ENCODE measurements at places on chromosomes 12 and 14.

DNA sequence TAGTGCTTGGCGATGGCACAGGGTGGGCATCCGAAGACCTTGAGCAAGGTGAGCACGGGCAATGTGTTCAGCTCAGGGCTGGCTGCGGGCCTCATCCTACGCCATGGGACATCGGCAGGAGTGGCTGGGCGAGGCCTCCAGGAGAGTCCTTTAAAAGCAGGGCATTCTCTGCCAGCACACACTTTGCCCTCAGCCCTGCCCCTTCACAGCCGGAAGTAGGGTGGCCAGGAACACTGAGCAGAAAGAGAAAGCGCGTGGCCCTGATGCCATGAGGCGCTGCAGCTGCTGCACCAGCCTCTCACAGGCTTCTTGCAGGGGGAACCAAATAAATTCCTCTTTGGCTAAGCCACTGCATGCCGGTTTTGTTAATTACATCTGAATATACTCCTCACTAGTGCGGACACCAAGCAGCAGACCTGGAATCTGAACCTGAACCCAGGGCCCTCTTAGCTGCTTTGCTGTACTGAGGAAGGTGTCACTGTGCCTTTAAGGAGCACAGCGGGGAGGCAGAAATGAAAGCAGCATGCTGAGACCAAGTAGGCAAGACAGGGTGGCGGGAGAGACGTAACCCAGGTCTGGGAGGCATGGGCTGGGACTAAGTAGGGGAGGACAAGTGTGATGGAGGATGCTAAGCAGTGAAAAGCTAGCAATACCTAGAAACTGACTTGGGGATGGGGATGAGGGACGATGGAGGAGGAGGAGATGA lies 155.2 kb downstream of the TTC7B start:
- DNase-seq, result no peak

- peak; percentile 12 for DNase-seq
Measured at GRCh38 chr12:58030566-58031279, 89.4 kb downstream of the ATP23 start.

DNA sequence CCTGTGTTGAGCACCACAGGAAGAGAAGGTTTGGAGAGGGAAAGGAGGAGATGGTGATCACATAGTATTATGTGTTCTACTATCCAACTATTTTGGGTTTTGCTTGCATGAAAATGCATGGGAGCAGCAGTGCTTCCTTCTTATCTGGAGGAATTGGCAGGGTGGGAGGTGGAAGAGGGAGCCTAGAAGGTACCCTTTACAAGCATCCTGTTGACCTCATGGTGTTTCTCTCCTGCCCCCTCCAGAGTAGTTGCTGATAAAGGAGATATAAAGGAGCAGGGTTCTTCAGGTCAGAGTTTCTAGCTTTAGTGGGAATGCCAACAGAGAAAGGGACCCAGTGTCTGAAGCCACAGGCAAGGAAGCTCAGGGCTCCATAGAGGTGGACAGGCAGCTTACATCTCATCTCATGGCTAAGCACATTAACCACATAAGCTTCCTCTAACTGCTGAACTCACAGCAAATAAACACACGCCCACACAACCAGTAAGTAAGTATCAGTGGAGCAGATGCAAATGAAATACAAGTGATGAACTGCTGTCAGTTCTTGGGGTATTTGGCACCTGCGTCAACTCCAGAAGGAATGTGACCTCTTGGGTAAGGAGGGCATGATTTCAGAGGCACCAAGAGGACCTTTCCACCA lies 174.2 kb upstream of the SLC38A2 start:
- DNase-seq, result peak; percentile 61

- DNase-seq, result no peak
Measured at GRCh38 chr12:107144990-107145389, 51.6 kb upstream of the CRY1 start.

GRCh38 chr12:116971222-116971621 lies 60.5 kb downstream of the FBXW8 start:
- DNase-seq, result no peak

DNA sequence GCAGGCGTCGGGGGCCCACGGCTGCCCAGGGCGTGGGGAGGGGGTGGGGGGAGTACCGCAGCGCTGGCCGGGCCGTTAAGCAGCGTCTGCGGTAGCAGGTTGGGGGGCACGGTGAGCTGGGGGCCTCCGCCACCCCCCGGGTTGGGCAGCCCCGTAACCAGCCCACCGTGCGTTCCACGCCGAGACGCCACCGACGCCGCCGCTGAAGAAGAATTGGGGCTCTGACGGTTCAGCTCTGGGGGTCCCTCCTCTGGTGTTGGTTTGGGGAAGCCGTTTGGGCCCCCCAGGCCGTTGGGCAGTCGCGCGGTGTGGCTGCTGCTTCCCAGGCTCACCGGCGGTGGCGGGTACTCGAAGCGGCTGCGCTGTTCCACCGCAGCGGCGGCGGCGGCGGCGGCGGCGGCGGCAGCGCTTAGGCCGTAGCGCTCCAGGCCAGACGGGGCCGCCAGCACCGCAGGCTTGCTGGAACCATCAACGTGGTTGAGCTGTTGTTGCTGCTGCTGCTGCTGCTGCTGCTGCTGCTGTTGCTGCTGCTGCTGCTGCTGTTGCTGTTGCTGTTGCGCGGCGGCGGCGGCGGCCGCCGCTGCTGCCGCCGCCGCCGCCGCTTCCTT lies 1.5 kb downstream of the IRF2BPL start:
- DNase-seq, result peak; percentile 62

DNA sequence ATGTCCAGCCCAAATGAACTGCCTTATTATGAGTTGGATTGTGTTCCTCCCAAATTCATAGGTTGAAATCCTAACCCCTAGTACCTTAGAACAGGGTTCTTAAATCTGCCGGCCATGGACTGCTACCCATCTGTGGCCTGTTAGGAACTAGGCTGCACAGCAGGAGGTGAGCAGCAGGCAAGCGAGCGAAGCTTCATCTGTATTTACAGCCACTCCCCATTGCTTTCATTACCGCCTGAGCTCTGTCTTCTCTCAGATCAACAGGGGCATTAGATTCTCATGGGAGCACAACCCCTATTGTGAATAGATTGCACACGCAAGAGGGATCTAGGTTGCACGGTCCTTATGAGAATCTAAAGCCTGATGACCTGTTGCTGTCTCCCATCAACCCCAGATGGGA lies 9.8 kb upstream of the EML5 start:
- DNase-seq, result no peak

DNA sequence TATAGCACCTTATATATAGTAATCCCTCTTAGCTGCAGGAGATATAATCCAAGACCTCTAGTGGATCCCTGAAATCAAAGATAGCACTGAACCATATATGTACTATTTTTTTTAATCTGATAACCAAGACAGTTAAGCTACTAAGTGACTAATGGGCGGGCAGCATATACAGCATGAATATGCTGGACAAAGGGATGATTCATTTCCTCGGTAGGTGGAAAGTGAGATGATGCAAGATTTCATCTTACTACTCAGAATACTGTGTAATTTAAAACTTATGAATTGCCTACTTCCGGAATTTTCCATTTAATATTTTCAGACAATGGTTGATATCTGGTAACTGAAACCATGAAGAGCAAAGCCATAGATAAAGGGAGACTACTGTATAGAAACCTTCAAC lies 36.2 kb downstream of the PRMT8 start:
- DNase-seq, result peak; percentile 94

GRCh38 chr12:44403185-44403584 lies 472.9 kb downstream of the NELL2 start:
- no peak for DNase-seq

GRCh38 chr14:50931559-50931958 lies 12.7 kb downstream of the PYGL start:
- DNase-seq, result no peak

GRCh38 chr14:30558362-30558674 lies 640 bp upstream of the G2E3 start:
- DNase-seq, result no peak

- no peak for DNase-seq
Measured at GRCh38 chr12:44647917-44648690, 228.0 kb downstream of the NELL2 start.

DNA sequence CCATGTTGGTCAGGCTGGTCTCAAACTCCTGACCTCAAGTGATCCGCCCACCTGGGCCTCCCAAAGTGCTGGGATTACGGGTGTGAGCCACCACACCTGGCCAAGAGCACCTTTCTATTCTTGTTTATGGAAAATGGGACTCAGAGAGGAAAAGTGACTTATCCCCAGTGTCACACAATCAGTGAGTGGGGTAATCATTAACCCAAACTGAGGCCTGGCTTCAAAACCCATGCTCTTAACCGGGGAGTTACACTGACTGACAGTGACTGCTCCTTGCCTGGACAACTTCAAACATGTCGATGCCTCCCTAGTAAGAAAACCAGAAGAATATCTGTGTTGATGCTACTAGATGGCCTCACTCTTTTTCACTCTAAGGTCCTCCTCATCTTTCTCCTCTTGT lies 7.3 kb downstream of the CLEC7A start:
- DNase-seq, result no peak

GRCh38 chr12:124680863-124681778 lies 113.7 kb upstream of the NCOR2 start:
- peak; percentile 95 for DNase-seq

GRCh38 chr12:42583016-42583415 lies 6.5 kb downstream of the PRICKLE1 start:
- DNase-seq, result no peak

GRCh38 chr12:96136725-96137378 lies 57.3 kb upstream of the ELK3 start:
- DNase-seq, result no peak

GRCh38 chr12:116556964-116557698 lies 2.0 kb upstream of the MAP1LC3B2 start:
- DNase-seq, result no peak

DNA sequence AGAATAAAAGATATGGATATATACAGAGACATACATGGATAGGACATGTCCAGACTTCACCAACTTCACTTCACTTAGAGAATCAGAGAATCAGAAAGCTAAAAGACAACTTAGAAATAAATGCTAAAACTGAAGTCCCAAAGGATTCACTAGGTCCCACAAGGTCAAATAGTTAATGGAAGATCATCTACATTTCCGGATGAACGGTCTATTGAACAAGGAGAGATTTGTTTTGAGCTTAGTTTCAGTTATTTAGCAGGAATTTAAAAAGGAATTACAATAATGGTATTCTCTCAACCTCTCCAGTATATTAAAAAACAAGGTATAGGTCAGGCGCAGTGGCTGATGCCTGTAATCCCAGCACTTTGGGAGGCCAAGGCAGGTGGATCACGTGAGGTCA lies 187.0 kb downstream of the MED13L start:
- DNase-seq, result no peak

DNA sequence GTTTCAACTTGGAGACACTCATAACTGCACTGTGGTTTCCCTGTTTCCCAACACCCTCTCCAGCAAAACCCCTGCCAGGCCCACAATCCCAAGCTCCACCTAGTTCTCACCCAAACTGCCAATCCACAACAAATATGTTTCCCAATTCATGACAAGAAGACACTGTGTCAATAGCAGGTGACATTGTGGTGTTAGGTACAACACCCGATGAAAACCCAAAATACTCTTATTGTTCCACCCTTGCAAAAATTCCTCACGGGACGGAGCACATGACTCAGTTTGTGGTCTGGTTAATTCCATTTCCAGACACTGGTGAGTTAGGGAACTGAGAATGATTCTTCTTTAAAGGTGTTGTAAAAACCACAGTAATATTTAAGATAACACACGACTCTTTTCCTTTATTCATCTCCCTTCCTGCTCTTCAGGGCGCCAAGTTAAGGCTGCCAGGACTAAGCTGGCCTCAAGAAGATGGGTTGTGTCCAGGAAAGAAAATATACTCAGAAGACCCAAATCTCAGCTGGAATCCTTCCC lies 735.5 kb downstream of the MED13L start:
- DNase-seq, result no peak

DNA sequence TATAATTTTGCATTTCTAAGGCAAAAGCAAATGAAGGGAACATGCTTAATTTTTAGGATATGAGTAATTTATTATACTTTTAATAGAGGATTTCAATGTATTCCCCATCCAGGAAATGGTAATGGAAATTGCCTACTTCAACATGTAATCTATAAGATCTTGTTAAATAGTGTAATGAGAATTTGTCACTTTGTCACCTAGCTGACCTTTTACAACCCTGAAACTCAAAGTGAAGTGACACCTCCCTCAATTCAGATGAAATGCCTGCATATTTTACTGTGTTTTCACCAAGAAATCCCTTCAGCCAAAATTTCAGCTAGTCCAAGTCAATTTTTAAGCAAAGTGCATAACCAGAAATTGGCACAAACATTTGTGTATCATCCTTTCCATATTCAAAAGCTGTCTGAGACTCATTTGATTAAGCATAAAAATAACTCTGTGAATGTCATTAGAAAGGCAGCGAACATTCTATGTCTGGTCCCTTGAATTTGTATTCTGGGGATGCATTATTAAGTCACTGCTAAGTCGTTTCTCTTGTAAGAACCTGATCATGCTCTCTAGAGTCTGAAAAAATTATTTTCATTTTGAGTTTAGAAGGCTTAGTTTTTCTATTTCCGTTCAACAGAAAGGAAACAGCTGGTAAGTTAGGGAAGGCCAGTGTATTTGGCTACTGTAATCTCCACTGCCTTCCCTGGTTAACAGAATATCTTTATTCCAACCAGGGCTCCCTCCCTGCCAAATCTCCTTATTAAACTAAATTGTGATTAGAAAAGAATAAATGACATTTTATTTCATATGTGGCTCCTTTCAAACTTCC lies 100.8 kb downstream of the IGF1 start:
- no peak for DNase-seq

GRCh38 chr12:47864646-47865235 lies 40.1 kb downstream of the VDR start:
- DNase-seq, result no peak

DNA sequence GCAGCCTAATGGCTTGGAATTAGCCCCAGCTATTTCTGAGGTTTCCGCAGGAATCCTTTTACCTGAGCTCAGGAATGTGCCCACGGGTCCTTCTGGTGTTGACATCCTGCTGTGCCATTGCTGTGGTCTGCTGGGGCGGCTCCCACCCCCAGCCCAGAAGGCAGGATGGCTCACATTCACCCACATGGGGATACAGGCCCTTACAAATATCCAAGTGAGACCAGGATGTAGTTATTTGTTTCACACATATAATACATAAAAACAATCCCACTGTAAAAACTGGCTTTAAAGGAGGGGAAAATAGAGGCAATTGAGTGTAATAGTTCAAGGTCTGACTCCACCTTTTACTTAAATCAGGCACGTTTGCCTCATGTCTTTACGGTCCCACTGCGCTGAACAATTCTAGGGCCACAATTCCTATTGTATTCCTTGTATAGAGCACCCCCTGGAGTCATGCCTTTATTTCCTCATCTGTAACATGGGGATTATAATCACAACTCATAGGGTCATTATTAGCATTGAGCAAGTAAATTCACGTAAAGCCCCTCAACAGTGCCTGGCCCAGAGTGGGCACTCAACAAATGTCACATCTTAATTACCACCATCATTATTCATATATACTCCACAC lies 57.2 kb upstream of the FICD start:
- peak; percentile 12 for DNase-seq
